Smooth muscle cell of the brain vasculature (primary cell): ENCODE measurements at places on chromosomes 11 and 22.
A peak's percentile ranks its signal among the peaks of the same experiment; 100 is the strongest.

DNA sequence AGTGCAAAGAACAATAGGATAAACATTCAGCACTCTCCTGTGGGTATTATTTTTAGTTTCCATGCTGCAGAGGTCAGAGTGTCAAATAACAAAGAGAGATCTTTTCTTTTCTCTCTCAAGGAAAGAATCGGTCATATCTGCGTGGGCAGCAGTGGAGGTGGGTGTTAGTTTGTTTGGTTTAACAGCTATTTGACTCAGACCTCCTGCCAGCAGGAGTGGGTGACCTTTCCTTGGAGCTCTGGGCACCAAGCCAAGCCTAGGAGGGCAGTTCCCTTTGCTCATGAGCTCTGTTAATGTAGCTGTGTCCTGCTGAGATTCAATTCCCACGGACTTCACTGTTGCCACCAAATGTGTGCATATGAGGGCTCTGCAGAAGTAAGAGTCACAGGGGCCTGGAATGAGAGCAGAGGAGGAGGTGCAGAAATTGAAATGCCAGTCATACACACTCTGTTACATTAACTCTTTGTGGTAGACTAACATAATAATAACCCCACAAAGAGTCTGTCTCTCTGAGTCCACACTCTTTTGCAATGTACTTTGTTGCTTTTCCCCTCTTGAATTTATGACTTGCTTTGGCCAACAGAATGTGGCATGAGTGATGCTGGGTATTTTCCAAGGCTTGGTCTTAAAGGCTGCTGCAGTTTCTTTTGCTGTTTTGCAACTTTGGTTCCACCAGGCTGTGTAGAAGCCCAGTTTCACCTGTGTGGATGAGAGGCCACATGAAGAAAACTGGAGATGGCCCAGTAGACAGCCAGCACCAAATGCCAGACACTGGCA is 76.0 kb upstream of the GRK3 start:
- DNase-seq: peak; percentile 88

GRCh38 chr11:111739299-111739698 is 26.9 kb downstream of the PPP2R1B start:
- DNase-seq: no peak

GRCh38 chr11:130246738-130247137 is 68.0 kb downstream of the ZBTB44 start:
- no peak for DNase-seq

- DNase-seq: no peak
Measured at GRCh38 chr11:65709661-65710060, 2.4 kb upstream of the KAT5 start.

- DNase-seq: no peak
Measured at GRCh38 chr11:18347471-18348125, 25.2 kb downstream of the GTF2H1 start.

DNA sequence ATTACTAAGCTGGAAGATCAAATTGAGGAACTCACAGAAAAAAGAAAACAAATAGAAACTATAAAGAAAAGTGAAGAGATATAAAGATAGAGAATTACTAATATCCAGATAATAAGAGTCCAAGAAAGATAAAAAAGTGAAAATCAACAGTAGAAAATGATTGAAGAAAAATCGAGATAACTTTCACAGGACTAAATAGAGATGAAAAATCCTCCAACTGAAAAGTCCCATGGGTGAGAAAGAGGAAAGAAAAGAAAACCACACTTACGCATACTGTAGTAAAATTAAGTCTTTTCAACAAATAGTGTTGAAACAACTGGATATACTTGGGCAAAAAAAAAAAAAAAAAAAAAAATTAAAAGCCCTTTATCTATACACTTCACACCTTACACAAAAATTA is 60.0 kb downstream of the ENTHD1 start:
- DNase-seq: no peak

GRCh38 chr11:82927264-82927880 is 25.8 kb downstream of the DDIAS start:
- DNase-seq: peak; percentile 26

DNA sequence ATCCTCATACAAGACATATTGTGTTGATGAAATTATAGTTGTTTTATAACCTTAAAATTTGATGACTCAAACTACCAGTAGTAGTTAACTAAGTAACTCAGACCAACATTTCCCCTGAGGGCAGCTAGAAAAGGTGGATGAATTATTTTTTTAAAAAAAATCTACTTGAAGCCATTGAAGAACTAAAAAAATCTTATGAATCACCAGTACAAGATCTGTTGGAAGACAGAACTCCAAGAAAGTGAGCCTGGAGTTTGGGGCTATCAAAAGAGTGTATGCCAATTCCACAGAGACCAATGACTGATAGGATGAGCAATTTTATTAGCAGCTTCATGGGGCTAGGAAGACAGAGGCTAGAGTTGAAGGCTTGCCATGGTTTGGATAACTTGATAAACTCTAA is 72.4 kb downstream of the CYP2R1 start:
- DNase-seq: no peak

DNA sequence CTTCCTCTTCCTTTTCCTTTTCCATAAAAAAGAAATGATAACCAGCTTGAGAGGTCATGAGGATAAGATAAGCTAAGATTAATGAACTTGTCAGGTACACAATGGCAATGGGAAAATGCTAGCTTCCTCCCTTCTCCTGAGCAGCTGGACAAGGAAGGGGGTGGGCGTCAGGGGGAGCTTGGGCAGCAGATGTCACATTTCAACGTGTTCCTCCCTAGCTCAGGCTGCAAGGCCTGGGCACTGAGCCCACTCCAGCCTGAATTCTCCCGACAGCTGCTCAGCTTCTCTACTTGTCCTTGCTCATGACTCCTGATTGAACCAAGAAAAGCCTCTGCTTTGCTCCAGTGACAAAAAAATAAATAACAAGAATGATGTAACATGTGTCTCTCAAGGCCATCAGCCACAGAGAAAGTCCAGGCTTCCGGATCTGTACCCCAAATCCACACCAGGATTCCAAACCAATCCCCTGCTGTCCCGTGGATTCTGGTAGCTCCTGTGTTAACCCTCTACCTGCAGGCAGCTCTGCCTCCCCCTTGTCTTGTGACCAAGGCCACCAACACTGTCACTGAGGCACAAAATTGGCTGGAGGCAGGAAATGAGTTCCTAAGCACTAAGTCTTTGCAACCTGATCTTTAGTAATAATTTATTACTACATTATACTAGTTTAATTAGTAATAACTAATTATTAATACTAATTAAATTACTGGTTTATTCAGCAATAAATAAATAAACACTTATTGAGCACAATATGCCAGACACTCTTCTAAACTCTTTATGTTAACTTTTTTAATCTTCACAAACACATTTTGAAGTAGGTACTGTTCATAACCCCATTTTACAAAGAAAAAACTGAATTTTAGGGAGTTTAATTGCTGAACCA is 146.5 kb downstream of the CCDC34 start:
- DNase-seq: no peak

DNA sequence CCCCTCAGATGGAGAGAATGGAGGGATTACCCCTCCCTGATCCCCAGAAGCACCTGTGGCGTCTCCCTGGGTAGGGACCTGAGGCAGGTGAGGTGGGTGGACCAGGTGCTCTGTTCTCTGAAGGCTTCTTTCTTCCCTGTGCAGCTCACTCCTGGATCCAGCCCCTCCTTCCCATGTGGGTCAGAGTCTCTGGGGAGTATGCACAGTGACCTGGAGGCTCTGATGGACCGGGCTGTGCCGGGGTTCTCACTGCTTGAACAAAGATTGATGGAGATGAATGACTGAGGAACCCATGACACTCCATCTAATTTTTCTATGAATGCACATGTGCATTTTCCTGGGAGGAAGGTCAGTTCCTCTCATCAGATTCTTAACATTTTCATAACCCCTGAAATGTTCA is 78.6 kb upstream of the SHANK2 start:
- DNase-seq: no peak

DNA sequence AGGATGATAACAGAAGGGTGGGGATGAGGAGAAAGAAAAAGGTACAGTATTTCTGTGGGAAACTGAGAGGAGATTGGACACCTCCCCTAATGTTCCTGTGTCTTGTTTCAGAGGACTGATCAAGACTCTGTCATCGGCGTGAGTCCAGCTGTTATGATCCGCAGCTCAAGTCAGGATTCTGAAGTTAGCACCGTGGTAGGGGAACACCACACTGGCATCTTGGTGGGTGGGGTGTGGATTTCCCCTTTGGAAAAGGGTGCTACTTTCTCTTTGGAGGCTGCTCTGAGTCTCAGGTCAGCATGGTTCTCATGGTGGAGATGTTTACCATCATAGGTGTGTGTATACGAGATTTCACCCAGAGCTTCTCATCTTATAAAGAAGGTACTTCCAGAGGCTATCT is 25.5 kb downstream of the MADD start:
- DNase-seq: no peak

GRCh38 chr22:42725606-42726355 is 5.1 kb upstream of the A4GALT start:
- DNase-seq: no peak

GRCh38 chr11:82996966-82997606 is 74.6 kb downstream of the RAB30 start:
- no peak for DNase-seq

DNA sequence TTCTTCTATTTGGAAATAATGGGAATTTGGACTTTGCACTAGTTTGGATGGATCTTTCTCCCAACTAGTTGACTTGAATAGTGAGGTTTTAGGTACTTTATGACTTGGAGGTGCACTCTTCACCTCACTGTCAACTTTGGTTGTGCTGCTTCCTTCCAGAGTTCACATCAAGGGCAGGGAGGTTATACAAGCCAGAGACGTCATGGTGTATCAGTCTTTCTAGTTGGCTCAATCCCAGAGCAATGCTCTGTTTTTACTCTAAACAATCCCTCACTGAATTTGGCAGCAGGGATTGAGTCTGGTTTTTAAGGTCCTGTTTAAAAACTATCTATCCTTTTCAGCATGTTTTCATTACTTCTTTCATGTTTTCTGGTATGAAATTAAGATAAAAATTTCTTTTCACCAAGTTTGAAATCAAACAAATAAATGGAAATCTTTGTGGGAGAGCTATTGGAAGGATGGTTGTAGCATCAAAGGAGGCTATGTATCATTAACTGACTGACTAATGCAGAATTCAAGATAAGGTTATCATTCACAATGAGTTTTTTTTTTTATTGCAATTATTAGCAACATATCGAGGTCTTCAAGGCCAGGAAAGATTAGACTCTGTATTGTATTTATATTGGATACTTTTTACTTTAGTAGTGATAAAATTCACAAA is 28.0 kb upstream of the ZBED5 start:
- no peak for DNase-seq

GRCh38 chr22:49010070-49010863 is 817.4 kb downstream of the BRD1 start:
- no peak for DNase-seq

GRCh38 chr11:121453589-121454299 is 977 bp upstream of the SORL1-AS1 start:
- no peak for DNase-seq

- no peak for DNase-seq
Measured at GRCh38 chr11:94524341-94524740, 12.1 kb downstream of the C11orf97 start.

GRCh38 chr22:38841211-38841610 is 2.6 kb downstream of the NPTXR start:
- no peak for DNase-seq

DNA sequence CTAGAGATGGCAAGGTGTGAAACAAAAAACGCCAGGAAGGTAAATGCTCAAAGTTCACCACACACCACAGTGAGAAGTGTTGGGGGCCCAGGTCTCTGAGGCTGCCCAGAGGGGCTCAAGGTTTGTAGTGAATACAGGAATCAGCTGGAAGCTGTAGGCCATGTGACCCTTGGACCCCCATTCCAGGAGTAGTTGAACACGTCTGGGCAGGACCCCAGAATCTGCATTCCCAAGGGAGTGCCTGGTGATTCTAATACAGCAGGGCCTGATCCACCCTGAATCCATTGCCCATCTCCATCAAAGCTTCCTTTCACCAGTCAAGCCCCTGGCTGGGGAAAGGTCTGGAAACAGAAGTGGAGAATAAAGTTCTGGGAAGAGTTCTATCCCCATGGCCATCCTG is 70.8 kb upstream of the B3GAT1 start:
- no peak for DNase-seq

GRCh38 chr11:118033443-118033842 is 43.4 kb upstream of the TMPRSS4 start:
- no peak for DNase-seq

DNA sequence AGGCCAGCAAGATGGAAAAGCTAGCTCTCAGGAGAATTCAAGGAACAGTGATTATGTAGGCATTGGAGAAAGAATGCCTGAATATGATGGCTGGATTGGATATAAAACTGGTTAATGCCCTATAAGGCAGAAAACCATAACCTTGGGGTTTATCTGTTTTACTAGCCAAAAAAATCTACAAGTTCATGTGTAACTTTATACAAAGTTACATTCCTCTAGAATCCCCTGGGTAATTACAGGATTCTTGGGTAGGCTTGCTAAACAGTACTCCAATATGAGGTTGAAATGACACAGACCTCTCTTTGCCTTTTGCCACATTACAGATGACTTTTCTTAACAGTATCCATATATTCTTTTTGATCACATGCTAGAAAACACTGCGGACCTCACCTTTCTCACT is 26.0 kb downstream of the TSPAN18 start:
- no peak for DNase-seq

DNA sequence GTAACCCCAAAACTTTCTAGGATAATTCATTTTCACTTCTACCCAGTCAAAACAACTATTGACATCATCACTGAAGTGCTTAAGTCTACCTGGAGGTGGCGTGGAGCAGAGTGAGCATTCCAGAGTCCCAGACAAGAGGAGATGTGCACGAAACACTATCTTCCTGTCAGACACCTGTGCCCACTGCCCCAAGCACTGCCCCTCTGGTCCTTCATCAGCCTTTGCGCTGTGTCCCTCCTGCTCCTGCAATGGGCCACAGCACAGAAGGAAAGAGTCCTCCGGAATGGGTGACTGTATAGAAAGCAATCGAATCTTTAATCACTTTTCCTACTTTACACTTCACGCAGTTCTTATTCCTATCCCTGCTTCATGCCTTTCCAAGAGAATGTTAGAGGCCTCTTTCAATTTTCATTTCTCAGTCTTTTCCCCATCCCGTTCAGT is 512 bp upstream of the GRIA4 start:
- no peak for DNase-seq

DNA sequence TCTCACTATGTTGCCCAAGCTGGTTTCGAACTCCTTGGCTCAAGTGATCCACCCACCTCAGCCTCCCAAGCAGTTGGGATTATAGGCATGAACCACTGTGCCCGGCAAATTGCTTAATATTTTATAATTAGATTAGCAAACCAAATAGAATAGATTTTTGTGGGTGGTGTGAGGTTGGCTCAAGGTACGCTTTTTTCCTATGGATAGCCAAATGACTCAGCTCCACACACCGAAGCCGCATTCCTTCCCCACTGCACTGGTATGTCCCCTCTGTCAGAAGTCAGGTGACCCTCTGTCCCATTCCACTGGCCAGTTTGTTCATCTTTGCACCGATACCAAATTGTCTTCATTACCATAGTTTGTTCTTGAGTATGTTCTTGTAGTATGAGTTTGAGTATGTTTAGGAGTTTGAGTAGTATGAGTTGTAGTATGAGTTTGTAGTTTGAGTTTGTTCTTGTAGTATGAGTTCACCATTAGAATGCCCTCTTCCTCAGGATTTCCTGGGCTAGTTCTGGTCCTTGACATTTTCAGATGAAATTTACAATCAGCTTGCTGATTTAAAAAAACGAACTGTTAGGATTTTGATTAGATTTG is 19.4 kb downstream of the SUSD2 start:
- no peak for DNase-seq

- no peak for DNase-seq
Measured at GRCh38 chr11:108536783-108537182, 38.6 kb upstream of the POGLUT3 start.
